NCI-H1417 (cell line): ENCODE measurements at places on chromosomes 2 and 18.
A peak's percentile ranks its signal among the peaks of the same experiment; 100 is the strongest.

- peak; percentile 93 for DNase-seq
Measured at GRCh38 chr2:180695586-180696401, 284.6 kb upstream of the UBE2E3 start.

DNA sequence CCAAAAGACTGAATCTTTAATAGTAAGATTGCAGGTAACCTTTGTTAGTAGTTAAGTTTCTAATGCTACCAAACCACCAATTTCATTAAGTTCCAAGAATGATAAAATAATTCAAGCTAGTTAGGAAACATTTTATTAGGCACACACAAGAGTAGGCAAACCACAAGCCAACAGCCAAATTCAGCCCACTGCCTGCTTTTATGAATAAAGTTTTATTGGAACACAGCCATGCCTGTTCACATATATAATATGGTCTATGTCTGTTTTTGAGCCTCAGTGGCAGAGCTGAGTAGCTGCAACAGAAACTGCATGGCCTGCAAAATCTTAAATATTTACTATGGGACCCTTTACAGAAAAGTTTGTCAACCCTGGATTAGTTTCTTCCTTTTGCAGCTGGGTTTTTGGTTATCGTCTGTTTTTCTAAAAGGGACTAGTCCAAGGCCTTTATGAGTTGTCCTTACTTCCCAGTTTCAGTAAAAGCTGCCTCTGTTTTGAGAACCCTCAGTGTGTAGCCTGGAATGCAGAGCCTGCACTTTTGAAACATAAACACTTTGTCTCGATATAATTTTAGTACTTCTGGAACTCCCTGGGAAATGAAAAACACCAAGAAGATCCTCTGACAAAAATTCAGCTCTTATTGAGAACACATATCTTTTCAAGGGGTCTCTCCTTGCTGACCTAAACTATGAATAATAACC lies 39.1 kb downstream of the FRZB start:
- no peak for DNase-seq

DNA sequence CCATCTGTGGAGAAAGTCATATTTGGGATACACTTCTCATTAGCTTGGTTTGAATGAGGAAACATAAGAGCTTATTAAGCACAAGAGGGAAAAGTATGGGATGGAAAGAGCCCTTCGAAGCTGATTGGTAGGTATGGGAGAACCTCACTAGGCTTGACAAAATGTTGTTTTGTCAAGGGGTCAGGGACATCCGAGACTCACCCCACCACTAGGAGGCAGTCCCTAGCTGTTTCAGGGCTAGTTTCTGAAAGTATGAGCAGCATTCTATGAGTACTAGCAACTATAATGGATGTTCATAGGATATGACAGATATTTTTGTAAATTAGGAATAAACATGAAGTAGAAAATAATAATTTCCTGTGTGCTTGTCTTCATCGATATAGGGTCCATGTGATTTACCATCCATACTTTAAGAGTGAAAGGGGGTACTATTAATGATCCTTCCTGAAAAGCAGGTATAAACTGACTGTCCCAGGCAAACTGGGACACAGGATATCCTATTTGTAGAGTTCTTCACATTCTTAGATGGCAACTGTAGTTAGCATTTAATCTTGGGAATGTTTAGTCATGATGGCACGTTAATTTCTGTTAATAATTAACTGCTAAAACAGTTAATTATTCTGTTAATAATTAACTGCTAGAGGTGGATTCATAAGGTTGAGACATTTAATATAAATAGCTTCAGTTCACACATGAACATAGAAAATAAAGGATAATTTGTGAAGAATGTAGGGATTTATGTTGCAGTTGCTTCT lies 28.4 kb downstream of the OTX1 start:
- DNase-seq = peak; percentile 16

DNA sequence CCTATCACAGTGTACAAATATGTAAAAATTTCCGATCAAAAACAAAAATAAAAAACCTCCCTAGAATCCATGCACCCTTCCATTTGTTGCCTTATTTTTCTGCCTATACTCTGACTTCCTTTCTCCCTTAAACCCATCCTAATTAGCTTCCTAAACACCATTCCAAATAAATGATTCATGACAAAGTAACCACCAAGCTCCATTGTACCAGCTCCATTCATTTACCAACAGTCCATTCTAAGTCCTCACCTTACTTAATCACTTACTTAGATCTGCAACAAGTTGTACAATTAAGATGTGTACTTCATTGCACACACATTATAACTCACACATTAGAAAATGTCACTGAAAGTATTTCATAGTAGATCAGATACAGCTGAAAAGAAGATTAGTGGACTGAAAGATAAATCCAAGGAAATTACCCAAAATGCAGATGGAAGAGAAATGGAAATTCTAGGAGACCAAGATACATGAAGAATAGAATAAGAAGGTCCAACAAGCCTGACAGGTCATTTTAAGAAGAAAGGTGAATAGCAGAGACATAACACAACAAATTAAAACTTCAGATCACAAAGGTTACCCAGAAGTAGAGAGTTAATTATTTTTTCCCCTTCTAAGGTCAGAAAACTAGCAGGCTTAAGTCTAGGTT lies 154.6 kb downstream of the DYM start:
- DNase-seq = no peak

DNA sequence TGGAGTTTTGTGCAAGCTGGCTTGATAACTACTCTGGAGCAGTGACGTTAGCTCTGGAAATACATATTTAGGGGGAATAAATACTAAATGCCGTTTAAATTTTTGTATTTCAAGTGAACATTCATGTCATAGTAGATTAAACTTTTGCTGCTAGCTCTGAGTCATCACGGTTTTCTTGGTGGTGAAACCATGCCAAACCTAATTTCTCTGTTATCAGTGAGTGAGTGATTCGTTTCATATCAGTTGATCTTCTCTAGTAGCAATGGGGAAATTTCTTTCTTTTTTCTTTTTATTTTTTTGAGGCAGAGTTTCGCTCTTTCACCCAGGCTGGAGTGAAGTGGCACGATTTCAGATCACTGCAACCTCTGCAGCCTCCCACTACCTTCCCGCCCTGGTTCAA lies 211.1 kb downstream of the PTPRM start:
- no peak for DNase-seq

DNA sequence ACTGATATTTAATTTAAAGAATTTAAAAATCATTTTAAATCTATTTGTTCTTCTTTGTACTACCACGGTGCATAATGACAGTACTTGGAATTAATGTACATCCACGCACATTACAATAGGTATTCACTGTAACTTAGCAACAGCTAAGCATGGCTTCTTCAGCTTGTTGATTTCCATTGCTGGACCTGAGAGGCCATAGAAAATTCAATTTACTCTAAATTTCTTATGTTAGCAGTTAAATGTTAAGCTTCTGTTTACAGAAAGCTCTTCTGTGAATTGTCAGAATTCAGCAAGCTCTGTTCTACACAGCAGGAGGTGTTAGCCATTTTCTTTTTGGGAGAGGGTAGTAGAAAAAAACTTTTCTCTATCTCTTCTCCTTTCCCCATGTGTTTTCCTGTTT lies 1149.3 kb upstream of the CDH2 start:
- DNase-seq = peak; percentile 51

DNA sequence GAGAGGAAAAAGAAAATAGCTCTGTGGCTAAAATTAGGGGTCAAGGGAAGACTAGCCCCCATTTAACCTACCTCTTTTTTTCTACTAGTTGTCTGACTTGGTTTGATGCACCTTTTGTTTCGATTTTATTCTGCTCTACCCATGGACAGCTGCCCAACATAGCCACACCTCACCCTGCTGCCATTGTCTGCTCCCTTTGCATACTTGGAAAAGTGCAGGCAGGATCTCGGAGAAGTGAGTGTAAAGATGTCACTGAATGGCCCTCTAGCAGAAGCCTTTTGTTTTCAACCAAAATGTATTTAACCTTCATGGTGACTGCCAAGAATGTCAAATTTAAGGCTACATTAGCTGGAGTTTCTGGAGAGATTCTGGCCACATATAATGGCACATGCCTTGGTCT lies 62.9 kb downstream of the SETBP1 start:
- DNase-seq = no peak

DNA sequence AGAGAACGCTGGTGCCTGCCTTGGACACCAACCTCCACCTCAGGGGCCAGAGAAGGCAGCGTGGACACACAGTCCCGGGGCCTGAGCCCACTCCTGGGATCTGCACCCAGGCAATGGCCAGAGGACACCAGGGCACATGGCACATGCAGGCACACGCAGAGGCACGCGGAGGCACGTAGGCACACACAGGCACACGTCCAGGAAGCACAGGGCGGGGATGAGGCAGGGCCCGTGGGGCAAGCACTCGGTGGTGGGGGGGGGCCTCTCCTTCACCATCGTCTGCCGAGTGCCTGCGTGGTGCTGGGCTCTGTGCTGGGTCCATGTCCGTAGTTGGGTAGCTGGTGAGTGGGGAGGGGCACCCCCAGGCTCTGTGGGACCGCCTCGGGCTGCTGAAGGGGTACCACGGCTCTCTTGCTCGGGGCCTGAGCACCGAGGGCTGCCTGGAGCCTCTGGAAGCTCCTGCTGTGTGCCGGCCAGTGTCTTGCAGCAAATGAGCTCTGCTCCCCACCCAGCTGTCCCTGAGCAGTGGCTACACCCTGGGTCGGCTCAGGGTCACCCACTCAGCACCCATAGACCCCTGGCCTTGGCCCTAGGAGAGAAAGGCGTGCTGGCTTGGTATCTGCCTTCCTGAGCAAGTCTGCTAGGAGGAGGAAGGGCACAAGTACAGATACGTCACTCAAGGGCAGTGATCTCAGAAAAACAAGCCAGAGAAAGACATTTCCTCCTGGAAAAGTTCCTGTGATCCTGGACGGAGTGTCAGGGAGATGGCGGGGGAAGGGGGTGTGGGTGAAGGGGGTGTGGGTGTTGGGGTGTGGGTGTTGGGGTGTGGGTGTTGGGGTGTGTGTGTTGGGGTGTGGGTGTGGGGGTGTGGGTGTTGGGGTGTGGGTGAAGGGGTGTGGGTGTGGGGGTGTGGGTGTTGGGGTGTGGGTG lies 26.4 kb downstream of the RTP5 start:
- no peak for DNase-seq

GRCh38 chr18:41144441-41144840 lies 810.6 kb upstream of the PIK3C3 start:
- DNase-seq = no peak

- no peak for DNase-seq
Measured at GRCh38 chr18:6405237-6406074, 9.3 kb downstream of the L3MBTL4 start.

- no peak for DNase-seq
Measured at GRCh38 chr2:36797324-36798070, 101.0 kb downstream of the VIT start.

DNA sequence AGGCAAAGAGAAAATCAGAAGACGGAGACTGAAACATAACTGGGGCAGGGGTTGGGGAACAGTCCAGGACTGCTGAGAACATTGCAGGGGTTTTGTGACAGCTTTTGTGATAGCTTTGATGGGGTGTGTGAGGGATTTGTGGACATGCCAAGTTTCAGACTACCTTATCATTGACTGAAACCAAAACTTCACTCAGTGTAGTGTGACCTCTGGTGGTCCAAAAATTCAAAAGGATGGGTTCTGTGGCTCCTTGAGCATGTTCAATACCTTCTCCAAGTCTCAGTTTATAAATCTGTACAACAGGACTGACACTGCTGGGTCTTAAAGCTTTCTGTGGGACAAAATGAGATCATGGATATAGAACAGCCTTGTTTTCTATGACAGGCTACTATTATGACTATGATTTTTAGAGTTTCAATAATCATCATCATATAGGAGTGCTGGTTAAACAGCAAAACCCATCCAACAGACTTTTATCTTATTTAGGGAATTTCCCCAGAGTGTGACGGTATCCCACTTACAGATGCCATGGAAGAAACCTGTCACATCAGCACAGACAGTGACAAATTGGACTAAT lies 259.2 kb upstream of the SLC14A2 start:
- no peak for DNase-seq

DNA sequence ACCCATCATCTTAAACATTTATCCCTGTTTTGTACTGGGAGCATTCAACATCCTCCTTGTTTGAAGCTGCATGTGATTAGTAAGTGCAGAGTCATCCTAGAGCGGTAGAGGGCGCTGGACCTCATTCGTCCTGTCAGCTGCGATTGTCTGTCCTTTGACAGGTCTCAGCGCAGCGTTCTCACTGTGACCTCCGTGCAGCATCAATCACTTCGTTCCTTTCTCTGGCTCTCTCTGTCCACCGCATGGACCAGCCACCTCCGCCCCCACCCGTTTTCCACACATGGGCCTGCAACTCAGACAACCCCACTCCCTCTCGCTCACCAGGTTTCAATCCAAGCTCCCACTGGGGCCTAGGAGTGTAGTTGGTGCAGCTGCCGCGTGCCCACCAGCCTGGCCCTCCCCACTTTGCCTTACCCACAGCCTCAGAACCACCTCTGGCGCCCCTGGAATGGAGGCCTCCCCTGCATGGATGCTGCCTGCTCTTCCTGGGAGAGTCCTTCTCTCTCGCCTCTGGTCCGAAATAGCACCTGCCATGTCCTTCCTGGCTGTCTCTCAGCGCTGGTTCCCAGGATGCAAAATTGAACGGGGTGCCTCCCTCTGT lies 90.5 kb downstream of the NDUFA10 start:
- no peak for DNase-seq

DNA sequence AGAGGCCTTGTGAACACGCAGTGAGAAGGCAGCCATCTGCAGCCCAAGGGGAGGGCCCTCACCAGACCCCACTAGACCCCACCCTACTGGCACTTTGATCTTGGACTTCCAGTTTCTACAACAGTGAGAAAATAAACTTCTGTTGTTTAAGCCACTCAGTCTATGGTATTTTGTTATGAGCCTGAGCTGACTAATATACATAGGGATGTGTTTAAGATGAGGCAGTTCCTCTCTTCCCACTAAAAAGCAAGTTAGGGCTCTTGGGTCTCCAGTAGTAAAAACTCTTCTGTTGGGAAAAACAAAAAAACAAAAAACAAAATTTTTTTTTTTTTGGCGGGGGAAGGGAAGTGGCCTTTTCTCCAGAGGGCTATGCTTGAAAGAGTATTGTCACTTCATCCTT lies 233.2 kb upstream of the SMAD7 start:
- no peak for DNase-seq

GRCh38 chr2:5951471-5951870 lies 259.3 kb downstream of the SOX11 start:
- no peak for DNase-seq

DNA sequence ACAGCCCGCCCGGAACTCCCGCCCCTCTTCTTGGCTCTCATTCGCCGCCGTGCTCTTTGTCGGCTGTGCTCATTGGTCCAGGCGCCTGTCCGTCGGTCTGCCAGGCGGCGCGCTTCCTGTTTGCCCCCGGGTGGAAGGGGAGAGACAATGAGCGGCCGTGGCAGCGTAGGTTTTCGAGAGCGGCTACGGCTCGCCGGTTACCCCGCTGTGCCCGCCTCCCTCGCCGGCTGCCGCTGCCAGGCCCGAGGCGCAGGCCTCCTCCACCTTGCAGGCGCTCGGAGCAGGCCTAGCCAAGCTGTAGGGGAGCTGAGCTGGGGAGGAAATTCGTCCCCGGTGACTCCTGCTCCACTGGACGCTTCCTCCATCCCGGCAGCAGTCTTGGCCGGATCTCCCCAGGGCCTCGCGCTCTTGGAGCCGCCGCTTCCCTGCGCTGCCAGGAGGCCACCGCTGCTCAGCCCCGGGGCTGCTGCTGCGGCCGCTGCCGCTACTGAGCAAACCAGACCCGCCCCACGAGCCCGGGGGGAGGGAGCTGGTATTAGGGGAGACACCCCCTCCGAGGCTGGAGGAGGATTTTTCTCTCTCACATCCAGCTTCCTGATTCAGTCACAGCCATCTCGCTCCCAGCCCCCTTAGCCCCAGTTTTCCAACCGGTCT lies at the start of gene SP3:
Gene SP3, minus strand, starts transcription at position 2 of the 654 bp plus-strand sequence. CDS start 202 bp downstream, outside the sequence.
- DNase-seq = peak; percentile 89

- no peak for DNase-seq
Measured at GRCh38 chr18:13231151-13231550, 12.6 kb downstream of the LDLRAD4 start.
